ENCODE measurements at places on chromosomes 7 and 10.

DNA sequence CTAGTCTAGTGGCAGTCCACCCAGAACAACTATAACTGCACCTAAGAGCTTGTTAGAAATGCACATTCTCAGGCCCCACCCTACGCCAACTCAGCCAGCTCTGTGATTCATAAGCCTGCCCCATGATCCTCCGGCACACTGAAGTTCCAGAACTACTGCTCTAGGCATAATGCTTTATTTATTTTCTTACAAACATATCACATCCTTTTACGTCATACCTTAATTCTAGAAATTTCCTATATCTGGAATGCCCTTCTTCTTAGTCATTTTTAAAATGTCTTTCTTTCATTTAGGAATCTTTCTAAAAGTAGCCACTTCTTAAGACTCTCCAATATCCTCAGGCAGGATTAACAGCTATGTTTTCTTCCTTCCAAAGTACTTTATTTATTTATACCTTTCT is 480.1 kb downstream of the INHBA start:
- DNase-seq = no peak

DNA sequence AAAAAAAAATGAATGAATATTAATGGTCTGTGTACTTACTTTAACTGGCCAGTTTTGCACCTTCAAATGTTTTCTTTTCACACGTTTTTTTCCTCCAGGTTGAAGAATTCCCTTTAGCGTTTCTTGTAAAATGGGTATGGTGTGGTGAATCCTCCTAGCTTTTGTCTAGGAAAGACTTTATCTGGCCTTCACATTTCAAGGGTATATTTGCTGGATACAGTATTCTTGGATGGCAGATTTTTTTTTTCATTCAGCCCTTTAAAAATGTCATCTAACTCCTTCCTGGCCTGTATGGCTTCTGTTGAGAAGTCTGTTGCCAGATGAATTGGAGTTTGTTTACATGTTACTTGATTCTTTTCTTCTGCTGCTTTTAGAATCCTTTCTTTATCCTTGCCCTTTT is 10.1 kb downstream of the SLC25A40 start:
- DNase-seq = no peak

DNA sequence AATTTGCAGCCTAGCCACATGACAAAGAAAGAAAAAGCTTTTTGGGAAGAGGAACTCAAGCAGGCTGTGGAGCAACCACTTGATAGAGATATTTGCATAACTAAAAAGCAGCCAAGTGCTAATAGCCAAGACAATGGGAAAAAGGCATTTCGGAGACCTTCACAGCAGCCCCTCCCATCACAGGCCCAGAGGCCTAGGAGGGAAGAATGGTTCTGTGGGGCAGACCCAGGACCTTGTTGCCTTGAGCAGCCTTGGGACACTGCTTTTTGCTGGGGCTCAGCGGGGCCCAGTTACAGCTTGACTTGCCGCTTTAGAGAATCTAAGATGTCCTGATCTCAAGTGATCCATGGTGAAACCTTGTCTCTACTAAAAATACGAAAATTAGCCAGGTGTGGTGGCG is 38.5 kb downstream of the FAM149B1 start:
- no peak for DNase-seq

DNA sequence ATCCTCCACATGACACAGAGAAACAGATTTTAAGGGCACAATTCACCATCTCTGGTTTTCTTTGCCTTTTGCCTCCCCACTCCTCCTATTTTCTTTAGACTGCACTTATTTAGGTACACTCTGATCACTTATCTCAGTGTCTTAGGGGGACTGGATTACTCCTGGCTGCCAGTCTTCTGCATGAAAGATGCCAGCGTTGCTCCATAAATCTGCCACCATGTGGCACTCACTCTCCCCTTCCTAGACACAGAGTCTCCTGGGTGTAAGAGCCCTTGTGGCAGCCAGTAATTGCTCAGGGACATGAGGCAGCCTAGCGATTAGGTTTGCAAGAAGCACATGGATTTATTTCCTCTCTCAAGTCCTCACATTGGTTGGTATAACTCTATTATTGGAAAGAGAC is 34.5 kb upstream of the RBM20 start:
- no peak for DNase-seq

- no peak for DNase-seq
Measured at GRCh38 chr7:129188892-129189660, 643 bp downstream of the SMO start.

DNA sequence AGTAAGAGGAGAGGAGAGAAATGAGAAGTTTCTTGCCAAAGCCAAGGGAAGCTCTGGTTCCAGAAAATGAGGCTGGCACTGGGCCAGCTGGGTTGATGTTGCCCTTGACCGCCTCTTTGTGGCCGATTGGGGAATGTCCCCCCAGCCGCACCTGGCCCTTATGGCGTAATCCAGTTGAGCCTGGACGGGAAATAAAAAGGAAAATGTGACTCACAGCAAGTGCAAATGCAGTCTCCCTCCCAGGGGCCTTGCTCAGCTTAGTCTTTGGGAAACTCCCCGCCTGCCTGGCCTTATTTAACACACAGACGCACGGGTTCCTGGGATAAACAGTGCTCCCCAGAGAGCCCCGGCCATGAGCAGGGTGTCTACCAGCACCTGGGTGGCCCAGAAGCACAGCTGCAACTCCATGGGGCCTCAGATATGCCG is 174.8 kb downstream of the KIAA1217 start:
- peak; percentile 40 for DNase-seq

DNA sequence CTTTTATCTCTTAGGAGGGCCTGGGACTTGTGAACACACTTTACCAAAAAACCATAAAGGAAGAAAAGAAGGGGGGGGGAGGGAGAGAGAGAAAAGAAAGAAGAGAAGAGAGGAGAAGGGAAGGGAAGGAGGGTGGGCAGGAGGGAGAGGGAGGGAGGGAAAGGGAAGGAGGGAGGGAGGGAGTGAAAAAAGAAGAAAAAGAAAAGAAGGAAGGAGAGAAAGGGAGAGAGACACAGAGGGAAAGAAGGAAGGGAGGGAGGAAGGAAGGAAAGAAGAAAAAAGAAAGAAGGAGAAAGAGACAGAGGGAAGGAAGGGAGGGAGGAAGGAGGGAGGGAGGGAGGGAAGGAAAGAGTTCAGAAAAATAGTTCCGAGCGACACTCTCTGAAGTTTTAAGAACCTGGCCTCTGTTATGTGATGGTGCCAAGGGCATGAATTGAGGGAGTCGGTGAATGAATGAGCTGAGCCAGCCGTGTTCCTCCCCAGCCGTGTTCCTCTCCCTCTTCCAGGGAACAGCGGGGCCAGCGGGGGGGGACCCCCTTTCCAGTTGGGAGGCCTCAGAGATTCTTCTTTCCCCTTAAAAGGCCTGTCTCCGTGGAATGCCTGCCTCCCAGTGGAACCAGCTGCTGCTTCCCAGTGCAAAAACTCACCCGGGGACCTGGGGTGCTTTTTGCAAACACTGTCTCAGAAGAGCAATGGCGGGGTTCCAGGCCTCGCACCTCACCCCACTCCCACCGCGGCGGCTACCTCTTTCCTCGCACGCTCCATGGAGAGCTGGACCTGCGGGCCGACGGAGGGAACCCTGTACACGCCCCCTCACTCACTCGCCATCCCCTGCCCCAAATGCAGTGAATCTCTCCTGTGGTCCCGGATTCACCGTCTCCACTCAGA is 84.1 kb downstream of the FOXL3 start:
- no peak for DNase-seq

GRCh38 chr10:119362122-119362521 is 154.8 kb downstream of the GRK5 start:
- no peak for DNase-seq

- no peak for DNase-seq
Measured at GRCh38 chr10:29617880-29618340, 16.9 kb downstream of the SVIL start.

- DNase-seq = no peak
Measured at GRCh38 chr10:32144817-32145688, 88.8 kb upstream of the KIF5B start.

GRCh38 chr7:36611703-36612102 is 112.6 kb downstream of the AOAH start:
- DNase-seq = no peak

DNA sequence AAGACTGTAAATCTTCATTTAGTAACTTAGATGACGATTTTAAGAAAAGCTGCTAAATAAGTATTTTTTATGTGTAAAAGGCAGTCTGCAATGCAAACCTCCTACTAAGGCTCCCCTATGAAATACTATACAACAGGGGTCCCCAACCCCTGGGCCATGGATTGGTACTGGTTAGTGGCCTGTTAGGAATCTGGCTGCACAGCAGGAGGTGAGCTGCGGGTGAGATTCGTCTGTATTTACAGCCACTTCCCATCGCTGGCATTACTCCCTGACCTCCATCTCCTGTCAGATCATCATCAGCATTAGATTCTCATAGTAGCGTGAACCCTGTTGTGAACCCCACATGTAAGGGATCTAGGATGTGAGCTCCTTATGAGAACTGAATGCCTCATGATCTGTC is 580.4 kb downstream of the MAGI2 start:
- DNase-seq = no peak

- DNase-seq = no peak
Measured at GRCh38 chr7:27245798-27246691, 3.4 kb downstream of the EVX1 start.

GRCh38 chr10:90317172-90317571 is 540.7 kb downstream of the HTR7 start:
- DNase-seq = no peak

- DNase-seq = no peak
Measured at GRCh38 chr10:84890706-84891105, 562.3 kb downstream of the CCSER2 start.

GRCh38 chr7:95927756-95928155 is 155.4 kb downstream of the DYNC1I1 start:
- DNase-seq = no peak

- DNase-seq = no peak
Measured at GRCh38 chr10:75469006-75469616, 37.7 kb downstream of the LRMDA start.

DNA sequence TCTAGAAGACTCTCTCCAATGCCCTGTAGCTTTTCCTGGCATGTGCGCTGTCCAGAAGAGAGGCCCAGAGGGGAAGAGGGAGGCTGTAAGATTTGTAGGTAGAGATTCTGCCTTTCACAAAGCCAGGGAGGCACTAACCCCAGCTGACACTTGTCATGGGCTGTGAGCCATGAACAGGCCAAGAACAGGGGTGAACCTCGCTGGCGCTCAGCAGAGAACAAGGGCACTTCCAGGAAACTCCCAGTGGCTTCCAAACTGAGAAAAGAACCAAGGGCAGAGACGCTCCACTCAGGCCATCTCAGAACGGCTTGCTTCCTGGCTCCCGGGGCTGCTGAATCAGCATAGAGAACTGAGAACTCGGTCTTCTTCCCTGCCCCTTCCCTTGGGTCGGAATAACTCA is 257.8 kb upstream of the ZNF32 start:
- DNase-seq = no peak

- no peak for DNase-seq
Measured at GRCh38 chr10:15395935-15396334, 24.8 kb upstream of the FAM171A1 start.

GRCh38 chr7:122691569-122692235 is 7.2 kb downstream of the RNF133 start:
- DNase-seq = no peak

DNA sequence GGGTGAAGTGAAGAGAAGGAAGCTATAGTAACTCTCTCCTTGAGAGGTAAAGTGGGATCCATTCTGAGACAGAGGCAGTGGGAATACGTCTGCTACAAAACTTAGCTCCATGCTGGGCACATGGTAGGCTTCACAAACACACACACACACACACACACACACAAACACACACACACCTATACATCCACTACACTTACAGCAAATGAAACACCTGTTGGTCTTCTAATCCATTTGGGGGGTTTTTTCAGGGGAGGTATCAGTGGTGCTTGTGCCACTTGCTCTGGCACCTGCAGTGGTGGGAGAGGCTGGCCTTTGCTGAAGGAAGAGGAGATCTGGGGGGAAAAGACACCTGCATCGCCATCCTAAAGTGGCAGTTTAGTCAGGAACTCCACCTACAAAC is 14.5 kb downstream of the SEC31B start:
- no peak for DNase-seq
